ENCODE measurements at places on chromosomes 12 and 14. TPM values are rescaled to one million over a fixed set of nuclear protein-coding genes. Genes with fewer than 3 reads are reported as not detected.

The NPAS3 gene
- 9.9 TPM for total RNA-seq

The E2F7 gene
- 1.0 TPM for total RNA-seq

The TAS2R42 gene
- not detected for total RNA-seq

The PDE3A gene
- 18.3 TPM for total RNA-seq

The SCARB1 gene
- 5.2 TPM for total RNA-seq

The AGAP2 gene
- 2.1 TPM for total RNA-seq

The PLEKHD1 gene
- total RNA-seq = under 0.01 TPM

The CRIP1 gene
- 5.2 TPM for total RNA-seq

The EFS gene
- total RNA-seq = 17.2 TPM

The FGD6 gene
- total RNA-seq = 5.7 TPM

The KRT85 gene
- 0.52 TPM for total RNA-seq

The KCNA5 gene
- 3.7 TPM for total RNA-seq

The CLEC9A gene
- not detected for total RNA-seq

The A2M gene
- total RNA-seq = 244 TPM

The RNF212B gene
- total RNA-seq = not detected

The BEGAIN gene
- 1.0 TPM for total RNA-seq

The HOXC13 gene
- not detected for total RNA-seq

The DBX2 gene
- under 0.01 TPM for total RNA-seq

The SLC2A13 gene
- total RNA-seq = 8.4 TPM

The KRT84 gene
- not detected for total RNA-seq

The CPM gene
- total RNA-seq = 2.1 TPM

The OR11H6 gene
- total RNA-seq = not detected

The CDKN3 gene
- 15.7 TPM for total RNA-seq

The TMEM52B gene
- total RNA-seq = under 0.01 TPM

The SCN8A gene
- total RNA-seq = 0.52 TPM

The GPR132 gene
- total RNA-seq = 1.6 TPM

The GSC gene
- 2.6 TPM for total RNA-seq

The RERG gene
- 4.7 TPM for total RNA-seq

The MOK gene
- total RNA-seq = 5.2 TPM

The NELL2 gene
- total RNA-seq = 1.0 TPM

The PIP4K2C gene
- total RNA-seq = 5.7 TPM

The RASAL1 gene
- not detected for total RNA-seq

The NFKBIA gene
- total RNA-seq = 88.2 TPM

The ST8SIA1 gene
- 5.2 TPM for total RNA-seq

The MMP19 gene
- 2.6 TPM for total RNA-seq
